Stimulated activated CD8-positive, alpha-beta memory T cell treated with anti-CD3 and anti-CD28 coated beads, Interleukin-7, amount 100 ng/mL, for 1 hour (primary cell): ENCODE measurements at places on chromosomes 3 and 15.

- no peak for DNase-seq
Measured at GRCh38 chr15:101176625-101177024, 75.2 kb downstream of the CHSY1 start.

DNA sequence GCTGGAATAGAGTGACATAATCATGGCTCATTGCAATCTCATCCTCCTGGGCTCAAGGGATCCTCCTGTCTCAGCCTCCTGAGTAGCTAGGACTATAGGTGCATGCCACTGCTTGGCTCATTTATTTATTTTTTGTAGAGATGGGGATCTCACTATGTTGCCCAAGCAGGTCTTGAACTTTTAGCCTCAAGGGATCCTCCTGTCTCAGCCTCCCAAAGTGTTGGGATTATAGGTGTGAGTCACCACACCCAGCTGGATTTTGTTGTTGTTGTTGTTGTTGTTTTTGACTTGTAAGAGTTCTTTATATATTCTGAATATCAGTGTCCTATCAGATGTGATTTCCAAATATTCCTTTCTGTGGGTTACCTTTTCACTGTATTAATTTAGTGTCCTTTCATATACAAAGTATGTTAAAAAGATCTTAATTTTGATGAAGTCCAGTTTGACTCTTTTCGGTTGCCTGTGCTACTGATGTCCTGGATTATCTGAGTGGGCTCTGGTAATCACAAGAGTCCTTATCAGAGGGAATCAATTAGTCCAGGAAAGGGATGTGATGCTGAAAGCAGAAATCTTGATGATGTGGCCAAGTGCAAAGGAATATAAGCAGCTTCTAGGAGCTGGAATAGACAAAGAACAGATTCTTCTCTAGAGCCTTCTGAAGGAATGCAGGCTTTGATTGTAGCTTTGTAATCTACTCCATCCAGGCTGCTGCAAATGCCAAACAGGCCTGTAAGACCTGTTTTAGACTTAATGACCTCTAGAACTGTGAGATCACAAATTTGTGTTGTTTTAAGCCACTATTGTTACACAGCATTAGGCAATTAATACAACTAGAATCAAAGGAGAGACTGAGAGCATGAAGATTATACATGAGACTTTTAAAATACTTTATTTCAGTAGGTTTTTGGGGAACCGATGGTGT is 30.2 kb downstream of the NCK1 start:
- no peak for DNase-seq

GRCh38 chr15:85932391-85932790 is 137.7 kb upstream of the KLHL25 start:
- no peak for DNase-seq

- DNase-seq: no peak
Measured at GRCh38 chr15:98804057-98804380, 155.7 kb downstream of the IGF1R start.

DNA sequence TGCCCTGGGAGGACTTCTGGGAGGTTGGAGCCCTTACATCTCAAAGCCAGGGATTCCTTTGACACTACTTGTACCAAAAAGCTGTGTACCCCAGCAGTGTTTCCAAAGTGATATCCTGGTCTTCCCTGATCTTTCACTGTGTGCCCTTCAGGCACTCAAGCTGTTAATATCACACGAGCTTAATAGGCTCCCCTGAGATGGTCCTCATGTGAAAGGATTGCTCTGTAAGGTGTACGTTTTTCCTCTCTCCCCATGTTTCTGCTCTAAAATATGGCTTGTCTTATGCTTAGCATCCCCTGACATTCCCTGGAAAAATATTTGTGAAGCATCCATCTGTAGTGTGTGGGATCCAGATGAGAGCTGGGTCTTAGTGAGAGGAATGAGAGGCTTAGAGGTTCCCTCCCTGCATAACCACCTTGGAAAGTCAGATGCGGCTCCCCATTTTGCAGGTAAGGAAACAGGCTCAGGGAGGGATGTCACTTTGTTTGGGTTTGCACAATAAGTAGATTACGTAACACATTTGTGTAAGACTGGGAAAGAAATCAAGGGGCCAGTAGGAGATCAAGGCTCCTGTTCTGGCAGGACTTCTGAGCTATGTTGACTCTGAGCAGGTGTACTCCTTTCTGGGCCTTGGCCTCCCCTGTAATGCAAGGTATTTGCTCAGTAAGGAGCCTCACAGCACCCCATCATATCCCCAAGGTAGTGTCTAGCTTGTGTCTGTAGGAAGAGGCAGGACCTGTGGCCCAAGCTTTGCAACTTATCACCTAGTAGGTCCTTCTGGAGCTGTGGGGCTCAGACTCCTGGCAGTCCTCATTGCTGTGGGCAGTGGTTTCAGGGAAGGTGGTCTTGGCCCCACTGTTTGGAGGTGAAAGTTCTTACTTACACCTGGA is 667 bp upstream of the ACOX2 start:
- no peak for DNase-seq
